ENCODE measurements at places on chromosomes 2 and 18. TPM values are rescaled to one million over a fixed set of nuclear protein-coding genes. Genes with fewer than 3 reads are reported as not detected.
A peak's percentile ranks its signal among the peaks of the same experiment; 100 is the strongest.

- DNase-seq = no peak
Measured at GRCh38 chr2:7707723-7708122, 790.5 kb downstream of the RNF144A start.

DNA sequence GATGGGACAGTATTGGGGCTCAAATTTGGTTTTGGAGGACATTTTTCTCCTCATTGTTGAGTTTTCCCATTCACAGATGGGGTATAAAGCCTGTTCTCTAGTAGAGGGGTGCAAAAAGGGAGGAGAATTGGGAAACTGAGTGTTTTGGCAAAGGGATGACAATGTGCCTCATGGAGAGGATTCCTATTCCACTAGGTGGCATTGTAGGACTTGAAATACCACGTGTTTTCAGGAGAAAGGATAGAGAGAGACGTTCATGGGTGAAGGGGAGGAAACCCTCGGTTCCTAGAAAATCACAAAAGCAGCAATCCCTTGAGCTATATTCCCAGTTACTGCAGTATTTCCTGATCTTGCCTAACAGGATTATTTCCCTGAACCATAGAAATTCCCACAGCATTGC, 113.7 kb upstream of the SRD5A2 start:
- no peak for DNase-seq

- peak; percentile 98 for DNase-seq
Measured at GRCh38 chr2:219642465-219643083, 15.1 kb downstream of the SLC4A3 start.

DNA sequence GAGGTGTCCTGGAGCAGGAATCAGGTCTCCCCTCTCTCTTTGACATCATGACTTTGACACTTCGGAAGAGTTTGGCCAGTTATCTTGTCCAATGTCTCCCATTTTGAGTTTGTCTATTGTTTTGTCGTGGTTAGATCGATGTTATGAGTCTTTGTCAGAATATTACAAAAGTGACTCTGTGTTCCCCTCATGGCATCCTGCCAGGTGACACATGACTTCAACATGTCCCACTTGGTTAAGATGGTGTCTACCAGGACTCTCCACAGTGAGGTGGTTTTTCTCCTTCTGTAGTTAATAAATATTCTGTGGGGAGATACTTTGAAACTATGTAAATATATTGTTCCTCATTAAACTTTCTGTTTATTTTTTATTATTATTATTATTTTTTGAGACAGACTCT, 76.6 kb upstream of the BZW1 start:
- DNase-seq = no peak

- no peak for DNase-seq
Measured at GRCh38 chr18:5276947-5277346, 18.6 kb downstream of the ZBTB14 start.

- no peak for DNase-seq
Measured at GRCh38 chr18:12007063-12007462, 25.8 kb downstream of the IMPA2 start.

- DNase-seq = no peak
Measured at GRCh38 chr18:5425721-5426120, 118.1 kb downstream of the EPB41L3 start.

FOXI3 gene
- total RNA-seq = not detected

RTKN gene
- total RNA-seq = 17.4 TPM

GPR75 gene
- total RNA-seq = 2.6 TPM

TNFRSF11A gene
- under 0.01 TPM for total RNA-seq

ARHGAP15 gene
- 0.43 TPM for total RNA-seq

RAB6D gene
- total RNA-seq = under 0.01 TPM
